NCI-H460 (cell line): ENCODE measurements at places on chromosomes 6 and 20.

DNA sequence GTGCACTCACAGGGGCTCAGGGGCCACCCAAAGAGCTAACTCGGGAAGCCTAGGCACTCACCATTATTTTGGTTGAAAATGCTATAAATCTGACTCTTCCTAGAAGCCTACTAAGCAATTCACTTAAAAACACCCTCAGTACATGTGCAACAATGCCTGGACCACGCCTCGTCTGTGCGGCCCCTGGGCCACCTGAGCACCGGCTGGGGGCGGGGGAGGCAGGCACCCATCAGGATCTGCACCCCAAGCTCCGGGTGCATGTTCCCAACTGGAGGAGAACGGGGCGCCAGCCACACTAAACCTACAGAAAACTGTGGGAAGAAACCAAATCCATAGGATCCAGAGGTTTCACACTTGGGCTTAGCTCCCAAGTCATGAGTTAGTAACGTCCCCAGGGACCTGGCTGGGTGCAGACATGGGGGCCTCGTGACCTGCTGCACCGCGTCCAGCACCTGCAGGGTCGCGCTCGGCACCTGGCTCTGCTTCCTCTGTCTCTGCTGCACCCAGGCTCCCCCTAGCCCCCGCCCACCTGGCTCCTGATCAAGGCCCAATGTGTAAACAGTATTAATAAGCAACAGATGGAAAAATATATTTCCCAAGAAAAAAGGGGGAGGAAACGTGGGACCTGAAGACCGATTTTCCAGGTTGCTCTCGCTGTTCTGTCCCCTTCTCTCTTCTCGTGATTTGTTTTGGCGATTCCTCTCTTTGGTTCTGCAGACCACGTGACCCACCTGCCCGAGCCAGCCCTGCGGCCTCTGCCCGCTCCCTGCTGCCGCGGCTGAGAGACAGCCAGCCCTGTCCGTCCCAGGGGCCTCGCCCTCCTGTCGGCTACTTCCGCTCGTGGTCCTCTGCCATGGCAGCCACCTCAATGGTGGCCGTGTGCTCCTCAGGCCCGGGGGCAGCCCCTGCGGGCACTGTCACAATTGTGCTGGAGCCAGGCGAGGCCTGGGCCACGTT lies 15.5 kb upstream of the HELZ2 start:
- no peak for DNase-seq

GRCh38 chr6:114634016-114634415 lies 291.2 kb upstream of the HS3ST5 start:
- no peak for DNase-seq

- no peak for DNase-seq
These were observed 29.0 kb upstream of the SRF start for GRCh38 chr6:43142101-43142500.

DNA sequence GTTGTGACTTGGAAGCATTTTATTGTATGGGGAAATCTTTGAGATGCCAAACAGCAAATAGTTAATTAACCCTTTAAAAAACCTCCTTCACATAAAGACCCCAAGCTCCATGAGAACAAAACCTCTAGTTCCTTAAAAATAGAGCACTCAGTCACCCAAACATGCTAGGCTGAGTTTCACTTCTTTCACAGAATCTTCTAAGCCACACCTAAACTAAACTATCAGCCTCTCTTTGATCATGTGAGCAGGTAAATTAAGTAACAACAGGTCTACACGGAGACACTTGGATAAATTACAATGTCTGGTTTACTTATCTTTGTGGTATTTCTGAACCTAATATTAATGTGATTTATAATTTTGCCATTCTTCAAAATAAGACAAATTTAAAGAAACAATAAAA lies 205.2 kb upstream of the MARCKS start:
- no peak for DNase-seq

- no peak for DNase-seq
These were observed 650 bp upstream of the CASP8AP2 start for GRCh38 chr6:89828988-89829471.

DNA sequence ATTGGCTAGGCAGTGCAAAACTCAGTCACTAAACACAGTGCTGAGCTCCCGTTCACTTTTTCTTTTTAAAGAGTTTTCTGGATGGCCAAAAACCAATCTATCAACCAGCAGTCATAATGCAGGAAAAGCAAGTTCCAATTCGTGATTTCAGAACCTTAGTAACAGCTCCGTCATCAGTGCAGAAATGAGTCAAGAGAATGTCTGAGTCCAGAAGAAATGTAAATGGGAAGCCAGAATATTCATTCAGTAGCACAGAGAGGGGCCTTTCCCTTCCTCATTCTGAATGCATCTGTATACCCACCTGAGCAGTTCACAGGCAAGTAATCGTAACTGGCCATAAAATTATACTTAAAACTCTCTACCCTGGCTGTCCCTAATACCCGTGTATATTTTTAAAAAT lies 20.4 kb downstream of the HUS1B start:
- no peak for DNase-seq

- no peak for DNase-seq
These were observed 61.8 kb upstream of the TIAM2 start for GRCh38 chr6:154933181-154933827.

DNA sequence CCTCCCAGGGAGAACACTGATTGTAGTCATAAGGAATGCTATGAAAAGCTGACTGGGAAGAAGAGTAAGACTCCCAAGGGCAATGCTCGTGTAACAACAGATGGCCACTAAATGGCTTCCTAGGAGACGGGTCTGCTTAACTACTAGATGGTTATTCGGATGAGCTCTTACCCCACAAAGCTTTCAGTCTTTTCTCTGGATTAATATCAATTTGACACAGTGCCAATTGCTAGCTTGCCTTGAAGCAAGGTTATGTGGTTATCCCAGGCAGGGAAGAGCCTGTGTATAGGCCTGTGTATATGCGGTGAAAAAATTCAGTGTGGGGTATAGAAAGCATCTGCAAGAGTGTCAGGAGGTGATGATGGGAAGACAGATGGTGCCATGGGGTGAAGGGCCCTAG lies 86.4 kb upstream of the NOX3 start:
- DNase-seq: no peak

DNA sequence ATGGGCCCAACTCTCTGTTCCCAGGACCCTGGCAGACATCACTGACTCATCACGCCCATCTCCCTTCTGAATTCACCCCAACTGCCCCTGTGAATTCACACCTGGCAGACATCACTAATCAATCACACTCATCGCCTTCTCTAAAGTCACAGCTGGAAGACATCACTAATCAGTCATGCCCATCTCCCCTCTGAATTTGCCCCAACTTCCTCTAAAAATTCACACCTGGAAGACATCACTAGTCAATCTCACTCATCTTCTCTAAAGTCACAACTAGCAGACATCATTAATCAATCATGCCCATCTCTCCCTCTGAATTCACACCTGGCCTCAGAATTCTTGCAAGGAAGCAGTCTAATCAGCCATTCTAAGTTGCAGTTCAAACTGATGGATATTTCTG lies 111.1 kb downstream of the FOXA2 start:
- DNase-seq: no peak

DNA sequence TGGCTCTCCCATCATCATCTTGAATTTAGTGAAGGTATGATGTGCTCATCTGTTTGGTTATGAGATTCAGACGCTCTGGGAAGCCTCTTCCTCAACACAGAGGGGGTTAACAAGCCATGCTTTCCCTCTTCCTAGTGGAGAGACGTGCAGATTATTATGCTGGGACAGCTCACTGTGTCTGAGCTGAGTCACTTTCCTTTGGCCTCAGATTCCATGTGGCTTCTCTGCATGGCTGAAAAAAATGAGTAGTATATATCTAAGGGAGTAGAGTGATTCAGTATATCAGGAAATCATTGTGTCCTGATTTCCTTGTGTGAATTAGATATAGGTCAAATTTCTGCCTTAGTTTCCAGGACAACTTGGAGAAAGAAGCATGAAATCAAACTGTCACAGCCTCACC lies 52.6 kb downstream of the FIG4 start:
- no peak for DNase-seq

- DNase-seq: peak; percentile 46
These were observed 9.0 kb downstream of the NFATC2 start for GRCh38 chr20:51533291-51534172.

DNA sequence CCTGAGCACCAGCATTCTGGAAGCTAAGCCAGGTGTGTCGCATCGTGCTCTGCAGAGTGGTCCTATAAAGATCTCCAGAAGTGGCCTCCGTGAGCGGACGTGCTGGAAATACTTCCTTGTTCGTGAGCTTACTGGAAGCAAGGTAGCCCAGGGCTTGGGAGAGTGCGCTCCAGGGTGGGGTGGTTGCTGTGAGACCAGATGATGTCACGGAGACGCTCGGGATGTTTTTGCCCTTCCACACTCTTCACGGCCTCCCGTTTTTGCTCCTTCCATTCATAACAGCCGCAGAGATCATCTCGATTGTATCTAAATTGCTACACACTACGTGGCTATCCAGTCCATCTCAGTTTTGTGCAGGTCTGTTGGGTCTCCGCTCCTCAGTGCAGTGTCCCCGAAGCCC lies 373.4 kb downstream of the THBS2 start:
- no peak for DNase-seq

- DNase-seq: no peak
These were observed 75.6 kb downstream of the CNBD2 start for GRCh38 chr20:36043892-36044515.

- no peak for DNase-seq
These were observed 157.9 kb upstream of the PDE10A start for GRCh38 chr6:165820934-165821333.

GRCh38 chr6:210104-210456 lies 82.2 kb upstream of the DUSP22 start:
- no peak for DNase-seq

DNA sequence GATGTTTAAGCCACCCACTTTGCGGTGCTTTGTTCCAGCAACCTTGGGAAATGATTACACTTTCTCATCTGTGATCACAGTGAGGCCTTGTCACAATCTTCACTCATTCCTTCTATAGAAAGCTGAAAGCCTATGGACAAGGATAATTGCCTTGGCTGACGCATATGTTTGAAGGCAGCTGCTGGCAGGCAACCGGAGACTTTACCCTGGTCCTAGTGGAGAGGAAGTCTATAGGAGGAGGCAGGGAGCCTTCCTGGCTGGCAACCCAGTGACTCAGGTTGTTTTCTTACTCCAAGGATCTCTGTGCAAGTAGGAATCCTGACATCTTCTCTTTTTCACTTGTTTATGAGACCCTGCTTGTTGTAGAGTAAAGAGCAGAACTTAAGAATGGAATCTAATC lies 34.1 kb upstream of the ESR1 start:
- DNase-seq: no peak

DNA sequence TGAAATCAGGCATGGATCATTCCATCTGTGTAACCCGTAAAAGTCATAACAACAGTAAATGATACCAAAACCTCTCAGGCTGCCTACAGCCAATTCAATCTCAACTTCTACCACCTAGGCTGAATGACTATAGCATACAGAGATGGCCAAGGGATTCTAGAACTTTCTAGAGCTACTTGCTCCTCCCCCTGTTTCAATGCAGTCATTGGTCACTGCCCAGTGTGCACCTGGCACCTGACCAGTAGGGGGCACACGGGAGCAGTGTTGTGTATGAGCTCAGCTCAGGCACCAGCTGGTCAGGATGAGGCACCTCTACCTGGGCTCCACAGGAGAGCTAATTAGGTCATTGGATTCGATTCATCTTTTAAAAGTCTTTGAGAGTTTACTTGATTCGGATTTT lies 86.2 kb downstream of the PLEKHG1 start:
- peak; percentile 7 for DNase-seq
